Fibroblast of skin of back (primary cell): ENCODE measurements at places on chromosomes 2 and 18.

DNA sequence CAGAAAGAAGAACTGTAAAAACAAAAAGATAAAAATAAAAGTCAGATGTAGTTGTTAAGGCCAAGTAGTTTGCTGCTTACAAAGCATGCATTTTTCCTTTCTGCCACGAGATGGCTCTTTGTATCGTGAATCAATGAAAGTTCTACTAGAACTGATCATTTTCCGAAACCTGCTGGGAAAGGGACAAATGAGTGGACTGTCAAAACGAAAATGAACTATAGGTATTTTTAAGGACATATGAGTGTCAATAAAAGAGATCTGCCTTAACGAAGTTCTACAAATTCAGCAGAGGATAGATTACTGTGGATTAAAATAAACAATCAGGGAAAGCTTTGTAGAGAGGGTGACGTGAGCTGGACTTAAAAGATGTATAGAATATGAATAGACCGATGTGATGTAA, 15.0 kb upstream of the ELOA2 start:
- DNase-seq, result peak; percentile 51

- no peak for DNase-seq
Observed at GRCh38 chr2:229378386-229378785, 107.3 kb upstream of the PID1 start.

- no peak for DNase-seq
Observed at GRCh38 chr18:58823412-58823811, 41.3 kb upstream of the ZNF532 start.

DNA sequence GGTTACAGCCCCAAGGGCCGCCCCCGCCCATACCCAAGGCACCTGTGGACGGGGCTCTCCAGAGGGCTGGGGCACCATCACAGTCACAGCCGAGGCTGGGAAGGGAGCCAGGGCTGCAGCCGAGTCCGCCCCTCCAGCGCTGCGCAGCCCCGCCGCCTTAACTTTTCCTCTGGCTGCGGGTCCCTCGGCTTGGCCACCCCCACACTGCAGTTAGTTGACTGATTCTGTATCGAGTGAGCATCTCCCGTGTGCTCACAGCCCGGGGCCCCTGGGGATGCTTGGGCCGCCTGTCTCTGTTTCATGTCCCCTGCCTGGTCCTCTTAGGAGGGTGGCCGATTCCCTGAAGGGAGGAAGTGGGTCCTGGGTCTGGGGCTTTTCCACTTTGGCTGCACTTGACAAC, 33.7 kb downstream of the EMILIN2 start:
- peak; percentile 46 for DNase-seq

DNA sequence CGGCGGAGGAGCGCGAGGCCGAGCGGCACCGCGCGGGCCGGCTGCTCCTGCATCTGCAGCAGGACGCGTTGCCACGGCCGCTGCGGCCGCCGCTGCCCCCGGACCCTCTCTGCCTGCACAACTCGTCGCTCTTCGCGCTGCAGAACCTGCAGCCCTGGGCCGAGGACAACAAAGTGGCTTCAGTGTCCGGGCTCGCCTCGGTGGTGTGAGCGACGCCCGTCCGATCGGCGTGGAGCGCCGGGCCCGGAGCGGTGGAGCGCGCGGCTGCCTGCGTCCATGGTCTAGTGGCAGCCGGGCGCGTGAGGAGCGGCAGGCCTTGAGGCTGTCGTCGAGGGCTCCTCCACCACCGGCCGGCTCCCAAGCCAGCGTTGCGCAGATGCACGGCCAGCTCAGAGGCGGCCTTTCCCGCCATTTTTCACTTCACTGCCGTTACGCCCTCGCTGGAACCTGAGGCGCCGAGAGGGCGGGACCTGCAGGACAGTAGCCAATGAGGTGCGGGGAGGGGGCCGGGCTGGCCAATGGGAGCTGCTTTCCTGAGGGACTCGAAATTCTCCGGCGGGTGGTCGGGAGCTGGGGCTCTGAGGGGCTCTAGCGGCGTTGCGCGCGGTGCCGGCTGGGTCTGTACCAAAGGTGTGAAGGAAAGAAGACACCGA, 1.9 kb downstream of the TLX2 start:
- DNase-seq, result peak; percentile 51

DNA sequence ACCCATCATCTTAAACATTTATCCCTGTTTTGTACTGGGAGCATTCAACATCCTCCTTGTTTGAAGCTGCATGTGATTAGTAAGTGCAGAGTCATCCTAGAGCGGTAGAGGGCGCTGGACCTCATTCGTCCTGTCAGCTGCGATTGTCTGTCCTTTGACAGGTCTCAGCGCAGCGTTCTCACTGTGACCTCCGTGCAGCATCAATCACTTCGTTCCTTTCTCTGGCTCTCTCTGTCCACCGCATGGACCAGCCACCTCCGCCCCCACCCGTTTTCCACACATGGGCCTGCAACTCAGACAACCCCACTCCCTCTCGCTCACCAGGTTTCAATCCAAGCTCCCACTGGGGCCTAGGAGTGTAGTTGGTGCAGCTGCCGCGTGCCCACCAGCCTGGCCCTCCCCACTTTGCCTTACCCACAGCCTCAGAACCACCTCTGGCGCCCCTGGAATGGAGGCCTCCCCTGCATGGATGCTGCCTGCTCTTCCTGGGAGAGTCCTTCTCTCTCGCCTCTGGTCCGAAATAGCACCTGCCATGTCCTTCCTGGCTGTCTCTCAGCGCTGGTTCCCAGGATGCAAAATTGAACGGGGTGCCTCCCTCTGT, 90.5 kb downstream of the NDUFA10 start:
- peak; percentile 44 for DNase-seq

DNA sequence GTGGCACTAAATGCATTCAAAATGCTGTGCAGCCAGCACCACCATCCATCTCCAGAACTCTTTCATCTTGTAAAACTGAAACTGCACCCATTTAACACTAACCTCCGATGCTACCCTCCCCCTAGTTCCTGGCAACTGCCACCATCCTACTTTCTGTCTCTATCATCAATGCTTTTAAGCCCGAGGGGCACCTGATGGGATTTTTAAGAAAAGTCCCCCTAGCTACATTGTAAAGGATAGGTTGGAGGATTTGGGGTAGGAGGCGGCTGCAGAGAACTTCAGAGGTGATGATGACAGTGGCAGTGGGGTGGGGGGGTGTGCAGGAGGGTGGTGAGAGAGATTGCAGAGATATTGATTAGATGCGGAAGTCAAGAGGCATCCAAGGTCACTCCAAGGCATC, 10.8 kb upstream of the YWHAQ start:
- DNase-seq, result no peak

GRCh38 chr2:19532547-19533196, 174.2 kb upstream of the OSR1 start:
- peak; percentile 52 for DNase-seq

DNA sequence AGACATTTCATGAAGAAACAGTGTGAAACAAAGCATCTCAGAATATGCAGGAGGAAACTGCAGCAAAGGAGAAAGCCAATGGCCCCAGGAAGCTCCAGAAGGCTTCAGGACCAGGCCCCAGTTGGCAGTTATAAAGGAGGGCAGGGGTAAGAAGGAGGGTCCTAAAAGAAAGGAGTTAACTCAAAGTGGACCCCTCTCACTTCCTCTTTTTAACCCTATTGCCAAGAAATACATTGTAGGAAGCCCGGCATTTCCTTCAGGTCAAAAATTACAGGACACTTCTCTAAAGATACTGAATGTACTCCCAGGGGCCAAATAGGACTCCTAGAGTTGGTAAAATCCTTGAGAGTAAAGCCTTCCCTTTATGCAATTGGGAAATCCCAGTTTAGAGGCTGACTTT, 77.1 kb upstream of the TGFA start:
- no peak for DNase-seq

- DNase-seq, result peak; percentile 75
Observed at GRCh38 chr18:49656073-49656692, 94.3 kb downstream of the LIPG start.

GRCh38 chr2:221289389-221289788, 282.7 kb downstream of the EPHA4 start:
- no peak for DNase-seq

GRCh38 chr2:126889071-126889470, 9.6 kb upstream of the TEX51 start:
- DNase-seq, result no peak

- peak; percentile 24 for DNase-seq
Observed at GRCh38 chr2:100365434-100365833, 43.1 kb upstream of the LONRF2 start.

DNA sequence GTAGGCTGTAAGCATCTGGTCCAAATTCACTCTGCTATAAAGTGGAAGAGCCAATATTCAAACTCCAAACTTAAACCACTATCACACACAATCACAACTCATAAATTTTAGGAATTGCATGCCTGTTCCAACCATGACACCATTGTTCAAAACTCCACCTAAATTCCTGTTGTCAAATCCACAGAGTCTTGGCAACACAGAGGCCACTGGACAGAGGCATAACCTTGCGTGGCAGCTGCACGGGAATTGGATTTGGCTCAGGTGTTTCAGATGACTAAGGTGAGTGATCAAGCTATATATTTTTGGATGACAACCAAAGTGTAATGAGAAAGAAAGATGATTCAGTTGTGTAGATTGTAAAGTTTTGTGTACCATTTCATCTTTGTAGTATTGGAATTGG, 422.7 kb upstream of the TNP1 start:
- DNase-seq, result no peak

GRCh38 chr18:54957296-54957832, 1.9 kb downstream of the CCDC68 start:
- DNase-seq, result no peak

DNA sequence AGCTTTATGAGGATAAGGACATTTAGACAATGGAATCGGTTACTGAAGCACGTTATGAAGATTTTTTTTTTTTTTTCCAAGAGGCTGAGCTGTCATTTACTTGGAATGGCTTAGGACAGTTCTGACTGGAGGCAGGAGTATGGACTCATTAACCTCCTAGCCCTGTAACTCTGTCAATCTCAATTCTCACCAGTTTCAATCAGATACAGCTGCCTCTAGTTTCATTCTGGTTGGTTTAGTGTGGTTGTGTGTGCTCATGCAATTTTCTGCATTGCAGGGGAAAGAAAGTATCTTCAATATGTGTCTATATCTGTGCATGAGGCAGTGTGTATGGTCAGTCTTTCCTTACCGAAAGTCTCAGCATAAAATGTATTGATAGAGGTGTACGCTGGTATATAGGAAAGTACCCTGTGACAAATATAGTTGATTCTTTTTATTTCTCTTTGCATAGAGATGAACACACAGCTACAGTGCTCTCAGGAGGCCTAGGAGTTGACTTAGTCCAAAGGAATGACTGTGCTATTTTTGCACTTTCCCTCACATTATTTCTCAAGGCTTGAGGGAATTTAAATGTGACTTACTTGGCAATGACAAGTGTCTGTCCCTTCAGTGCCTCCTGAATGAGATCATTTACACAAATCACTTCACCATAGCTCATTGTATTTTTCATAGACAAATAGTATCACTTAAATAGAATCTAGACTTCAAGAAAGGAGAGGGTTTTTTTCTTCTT, 50.5 kb upstream of the GRB14 start:
- peak; percentile 78 for DNase-seq

DNA sequence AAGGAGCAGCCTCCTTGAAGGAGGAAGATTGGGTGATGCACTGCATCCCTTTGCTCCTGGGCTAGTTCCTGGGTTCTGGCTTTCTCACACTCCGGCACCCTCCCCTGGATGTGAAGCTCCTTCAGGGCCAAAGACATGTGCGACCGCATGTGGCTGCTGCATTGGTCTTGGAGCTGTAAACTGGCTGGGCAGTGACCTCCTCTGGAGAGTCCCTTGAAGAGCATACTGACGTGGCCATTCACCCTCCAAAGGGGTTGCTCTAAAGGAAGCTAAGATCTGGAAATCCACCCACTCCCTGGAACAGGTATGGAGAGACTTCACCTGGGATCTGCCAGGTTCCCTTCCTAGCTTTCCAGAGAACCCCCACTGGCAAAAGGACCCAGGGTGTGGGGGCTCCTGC, 62.1 kb downstream of the TMEM17 start:
- no peak for DNase-seq

- no peak for DNase-seq
Observed at GRCh38 chr2:59655809-59656208, 897.6 kb downstream of the BCL11A start.

GRCh38 chr2:161988589-161988988, 85.4 kb downstream of the DPP4 start:
- no peak for DNase-seq

DNA sequence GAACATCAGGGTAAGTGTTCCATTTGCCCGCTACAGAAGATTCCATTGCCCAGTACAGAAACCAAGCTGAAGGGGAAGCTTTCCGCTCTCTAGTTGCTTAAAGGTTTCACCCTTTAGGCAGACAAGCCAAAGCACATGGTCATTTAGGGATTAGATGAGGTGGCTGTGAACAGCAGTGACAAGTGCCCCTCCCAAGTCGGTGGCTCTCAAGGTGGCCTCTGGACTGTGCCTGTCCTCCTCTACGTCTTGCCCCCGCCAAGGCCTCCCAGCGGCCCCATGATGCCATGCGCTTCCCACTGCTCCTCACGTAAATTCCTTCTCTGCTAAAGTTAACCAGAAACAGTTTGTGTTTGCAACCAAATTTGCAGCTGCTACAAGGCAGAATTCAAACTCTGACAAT, 24.2 kb upstream of the PTPN4 start:
- no peak for DNase-seq

DNA sequence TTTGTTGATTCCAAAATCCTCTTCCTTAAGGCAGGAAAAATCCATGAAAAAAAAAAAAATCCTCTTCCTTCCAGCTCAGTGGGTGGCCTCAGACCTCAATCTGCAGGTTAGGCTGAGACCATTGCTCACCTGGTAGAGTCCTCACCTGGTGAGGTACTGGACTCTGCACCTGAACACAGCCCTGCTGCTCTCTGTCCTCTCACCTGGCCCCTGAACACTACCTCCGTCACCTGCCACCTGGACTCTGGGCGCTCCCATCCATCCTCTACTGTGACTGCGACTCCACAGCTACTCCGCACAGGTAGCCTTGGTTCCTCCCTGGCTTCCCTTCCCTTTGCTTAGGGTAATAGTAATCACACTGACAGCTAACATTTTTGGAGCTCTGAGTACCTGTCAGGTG, 22.1 kb downstream of the TYMS start:
- no peak for DNase-seq

GRCh38 chr2:46763861-46764260, 151.7 kb downstream of the MCFD2 start:
- no peak for DNase-seq

GRCh38 chr2:43611987-43612894, 16.4 kb upstream of the THADA start:
- DNase-seq, result peak; percentile 74

- DNase-seq, result peak; percentile 41
Observed at GRCh38 chr2:64542071-64543007, 18.2 kb downstream of the AFTPH start.

DNA sequence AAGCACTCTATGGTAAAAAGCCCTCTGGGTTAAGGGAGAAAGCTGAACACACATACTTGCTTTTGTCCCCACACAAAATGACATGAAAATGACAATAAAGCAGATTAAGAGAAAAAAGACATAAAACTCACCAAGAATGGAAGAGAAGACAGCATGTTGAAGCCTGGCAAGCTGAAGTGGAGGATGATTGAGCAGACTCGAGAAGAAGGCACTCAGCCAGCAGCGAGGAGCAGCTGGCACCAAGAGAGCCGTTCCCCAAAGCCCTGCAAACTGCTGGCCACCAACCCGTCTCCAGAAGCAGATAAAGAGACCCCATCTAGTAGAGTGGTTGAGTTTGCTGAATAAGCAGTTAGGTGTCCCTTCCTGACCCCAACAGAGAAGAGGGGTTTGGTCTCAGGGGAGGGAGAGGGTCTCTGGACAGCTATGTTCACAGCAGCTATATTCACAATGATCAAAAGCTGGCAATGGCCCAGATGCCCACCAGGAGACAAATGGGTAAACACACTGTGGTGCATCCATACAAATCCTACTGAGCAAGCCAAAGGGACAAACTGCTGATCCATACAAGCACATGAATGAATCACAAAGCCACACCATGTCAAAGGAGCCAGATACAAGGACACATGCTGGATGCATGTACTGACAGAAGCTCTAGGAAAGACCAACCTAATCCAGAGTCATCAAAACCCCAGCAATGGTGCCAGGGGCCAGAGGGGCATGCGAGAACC, 36.9 kb downstream of the FAM168B start:
- peak; percentile 33 for DNase-seq
